Dermis microvascular lymphatic vessel endothelial cell (primary cell): ENCODE measurements at places on chromosomes 3 and 15. TPM values are rescaled to one million over a fixed set of nuclear protein-coding genes. Genes with fewer than 3 reads are reported as not detected.

Gene AADACL2
- total RNA-seq: not detected in 2 replicates

Gene ATP13A5
- total RNA-seq: not detected in 2 replicates

Gene TMEM212
- not detected in 2 replicates for total RNA-seq

Gene FOXP1
- total RNA-seq: 56.7 and 80.3 TPM in 2 replicates

Gene HTR3E
- total RNA-seq: not detected in 2 replicates

Gene FBXL22
- total RNA-seq: under 0.01 and 0.13 TPM in 2 replicates
